Right atrium auricular region (tissue), 2 donors: ENCODE measurements at places on chromosomes 13 and 19.

DNA sequence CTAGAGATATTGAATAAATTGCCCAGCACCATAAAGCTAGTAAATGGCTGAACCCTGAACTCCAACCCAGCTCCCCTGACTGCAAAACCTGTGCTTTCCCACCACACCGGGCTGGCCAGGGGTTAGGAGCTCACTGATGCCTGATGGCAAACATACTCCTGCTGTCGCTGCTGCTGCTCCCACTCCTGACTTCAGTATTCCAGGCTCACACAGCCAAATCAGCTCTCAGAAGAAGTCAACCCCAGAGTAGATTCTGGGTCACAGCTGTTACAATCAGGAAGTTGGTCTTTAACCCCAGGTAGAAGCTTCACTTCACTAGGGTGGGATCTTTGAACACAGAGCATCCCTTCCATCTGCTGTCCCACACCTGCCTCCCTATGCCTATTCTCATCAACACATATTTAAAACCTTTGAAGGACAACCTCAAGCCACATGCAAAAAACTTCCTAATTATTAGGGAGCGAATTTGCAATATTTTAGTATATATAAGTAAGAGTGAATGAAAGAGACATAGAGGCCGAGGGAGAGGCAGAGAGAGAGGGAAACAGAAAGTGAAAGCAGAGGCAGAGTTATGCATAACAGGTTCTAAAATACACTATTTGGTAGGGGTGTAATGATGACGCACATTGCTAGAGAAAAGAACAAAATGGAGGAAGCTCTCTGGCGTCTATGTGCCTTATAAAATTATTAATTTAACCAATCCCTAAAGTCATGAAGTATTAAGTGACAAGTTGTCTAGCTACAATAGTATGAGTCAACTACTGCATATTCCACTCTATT is 99.4 kb upstream of the SERP2 start:
- no peak for DNase-seq

- DNase-seq = no peak
These were observed 553.6 kb upstream of the ATXN8OS start for GRCh38 chr13:69553976-69554375.

- DNase-seq = peak; percentile 98
These were observed 32.2 kb downstream of the MYO9B start for GRCh38 chr19:17107546-17108452.

- DNase-seq = no peak
These were observed 47.4 kb upstream of the SERPINE3 start for GRCh38 chr13:51292000-51292565.
